Activated CD8-positive, alpha-beta memory T cell treated with anti-CD3 and anti-CD28 coated beads, Interleukin-2, amount 10 ng/mL, durations not matched to agents 7 days and 5 days (primary cell): ENCODE measurements at places on chromosomes 6 and 20. TPM values are rescaled to one million over a fixed set of nuclear protein-coding genes. Genes with fewer than 3 reads are reported as not detected.

GRCh38 chr6:60867548-60867947, 1418.5 kb downstream of the KHDRBS2 start:
- no peak for DNase-seq

DNA sequence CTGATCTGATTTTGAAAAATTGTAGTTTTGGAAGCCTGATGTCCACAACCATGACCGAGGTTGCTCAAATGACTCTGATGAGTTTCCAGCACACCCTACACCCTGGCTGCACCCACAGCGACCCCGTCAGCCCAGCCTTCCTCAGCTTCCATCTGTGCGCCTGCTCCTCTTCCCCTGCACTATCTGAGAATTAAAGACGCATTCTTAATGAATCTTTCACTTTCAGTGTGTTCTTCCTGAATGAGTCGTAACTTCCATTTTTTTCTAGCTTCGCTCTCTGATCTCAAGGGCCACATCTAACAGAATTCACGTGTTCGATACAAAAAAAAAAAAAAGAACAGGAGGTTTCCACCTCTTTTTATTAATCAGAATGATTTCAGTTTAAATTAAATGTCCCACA, 21.3 kb upstream of the RREB1 start:
- DNase-seq = peak; percentile 44

DNA sequence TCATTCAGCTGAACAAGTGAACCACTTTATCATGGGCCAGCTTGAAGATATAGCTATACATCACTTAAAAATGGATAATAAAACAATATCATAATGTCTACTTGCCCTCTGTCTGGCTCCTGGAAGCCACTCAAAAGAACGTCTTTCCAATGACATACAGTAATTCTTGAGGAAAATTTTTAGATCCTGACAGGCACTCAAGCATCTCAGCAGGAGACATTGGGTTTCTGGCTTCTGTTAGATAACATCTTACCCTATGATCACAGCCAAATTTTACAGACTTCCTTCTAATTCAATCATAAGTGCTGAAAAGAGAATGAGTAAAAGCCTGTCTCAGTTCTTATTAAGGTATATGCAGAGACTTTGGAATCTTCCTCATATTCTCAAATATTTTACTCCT, 330 bp downstream of the CGA start:
- no peak for DNase-seq

DNA sequence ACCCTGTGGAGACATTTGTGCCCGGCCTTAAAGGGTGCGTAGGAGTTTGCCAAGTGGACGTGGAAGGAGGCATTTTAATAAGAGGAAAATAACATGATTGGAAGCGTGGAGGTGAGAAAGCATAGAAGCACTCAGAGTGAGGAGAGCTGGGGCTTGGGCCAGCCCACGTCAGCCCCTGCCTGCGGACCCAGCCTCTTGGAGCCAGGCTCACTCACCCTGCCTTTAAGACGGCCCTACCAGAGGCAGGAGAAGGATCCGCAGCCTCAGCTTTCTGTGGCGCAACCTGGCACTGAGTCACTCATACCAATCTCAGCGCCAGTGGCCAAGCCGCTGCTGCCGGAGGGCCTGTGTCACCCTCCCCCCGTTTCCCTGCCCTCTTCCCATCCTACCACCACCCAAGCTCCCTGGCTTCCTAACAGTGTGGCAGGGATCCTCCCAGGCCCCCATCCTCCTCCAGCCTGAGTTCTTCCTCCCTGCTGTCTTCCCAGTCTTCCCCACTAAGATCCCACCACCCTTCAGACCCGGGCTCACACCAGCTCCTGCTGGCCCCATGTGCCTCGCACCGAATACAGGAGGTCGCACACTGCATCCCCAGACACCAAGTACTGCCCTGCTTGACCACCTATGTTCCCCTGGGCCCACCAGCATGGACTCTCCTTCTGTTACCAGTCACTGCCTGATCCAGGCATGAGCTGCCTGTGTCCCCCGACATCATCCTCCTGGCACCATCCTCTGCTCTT, 285.2 kb downstream of the UST start:
- peak; percentile 84 for DNase-seq

- DNase-seq = peak; percentile 60
Measured at GRCh38 chr6:142566628-142567396, 265.0 kb downstream of the ADGRG6 start.

GRCh38 chr20:57384486-57384885, 6.7 kb upstream of the RBM38 start:
- DNase-seq = no peak

DNA sequence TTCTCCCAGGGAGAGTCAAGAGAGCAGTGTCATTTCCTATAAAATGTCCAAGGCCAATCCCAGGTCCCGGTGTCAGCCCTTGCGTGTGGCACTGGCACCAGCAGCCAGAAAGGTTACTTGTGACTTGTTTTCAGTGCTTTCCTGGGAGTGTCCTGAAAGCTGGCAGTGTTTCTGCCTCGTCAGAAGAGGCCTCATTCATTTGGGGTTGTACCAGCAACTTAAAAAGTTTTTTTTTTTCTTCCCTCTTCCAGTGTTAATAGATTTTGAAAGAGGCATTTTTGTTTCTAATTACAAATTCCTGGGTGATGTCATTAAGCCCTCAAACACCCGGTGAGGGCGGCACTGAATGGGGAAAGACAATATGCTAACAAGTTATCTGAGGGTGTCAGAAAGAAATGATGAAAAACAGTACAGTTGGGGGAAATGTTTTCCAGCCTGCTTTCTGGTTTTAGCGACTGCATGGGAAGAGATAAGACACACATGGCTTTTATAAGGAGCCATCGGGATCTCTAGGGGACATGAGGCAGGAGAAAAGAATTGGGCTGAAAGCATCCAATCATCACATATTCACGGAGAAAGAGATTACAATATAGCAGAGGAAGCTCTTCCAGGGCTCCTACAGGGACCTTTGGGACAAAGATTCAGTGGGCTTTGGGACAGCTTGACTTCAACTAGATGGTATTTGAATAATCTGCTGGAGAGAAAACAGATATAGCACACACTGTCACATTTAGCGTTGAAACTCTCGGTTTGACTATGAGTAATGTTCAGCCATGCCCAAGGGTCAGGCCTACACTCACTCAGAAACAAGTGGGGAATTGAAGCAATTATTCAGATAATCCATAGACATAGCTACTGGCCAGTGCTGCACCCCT, 153.0 kb downstream of the BCAS1 start:
- DNase-seq = no peak

DNA sequence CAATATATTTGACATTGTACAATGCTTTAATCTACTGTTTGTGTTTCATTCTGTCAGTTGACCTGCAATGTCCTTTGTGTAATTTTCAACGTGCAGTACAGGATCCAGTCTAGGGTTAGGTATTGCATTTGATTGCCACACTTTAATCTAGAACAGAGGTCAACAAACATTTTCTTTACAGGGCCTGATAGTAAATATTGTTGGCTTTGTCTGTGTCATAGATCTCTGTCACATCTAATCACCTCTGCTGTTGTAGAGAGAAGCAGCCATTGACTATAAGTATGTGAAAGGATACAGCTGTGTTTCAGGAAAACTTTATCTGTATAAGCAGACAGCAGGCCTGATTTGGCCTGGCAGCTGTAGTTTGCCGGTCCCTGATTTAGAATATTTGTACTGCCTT, 39.3 kb downstream of the ATRN start:
- no peak for DNase-seq

The DEFB124 gene
- total RNA-seq = not detected

The PLN gene
- total RNA-seq = not detected

The NINL gene
- total RNA-seq = 2.1 TPM
